ENCODE measurements at places on chromosomes 3 and 15.

DNA sequence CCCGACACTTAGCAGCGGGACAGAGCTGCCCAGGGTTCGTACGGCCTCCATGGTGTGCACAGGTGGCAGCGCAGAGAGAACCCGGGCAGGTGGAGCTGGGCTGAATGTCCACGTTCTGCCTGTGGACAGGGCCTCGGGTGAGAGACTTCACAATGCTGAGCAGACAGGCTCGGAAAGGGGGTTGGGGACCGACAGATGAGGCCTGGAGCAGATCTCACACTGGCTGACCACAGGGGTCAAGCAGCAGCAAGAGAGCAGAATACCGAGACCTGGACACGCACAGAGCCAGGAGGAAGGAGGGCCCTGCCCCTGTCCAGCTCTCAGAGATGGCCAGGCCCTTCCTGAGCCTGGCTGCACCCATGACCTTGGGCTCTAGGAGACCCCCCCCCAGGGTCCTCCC, 83.0 kb downstream of the VGLL4 start:
- DNase-seq, result no peak

GRCh38 chr3:66322436-66322835, 101.6 kb downstream of the SLC25A26 start:
- no peak for DNase-seq

DNA sequence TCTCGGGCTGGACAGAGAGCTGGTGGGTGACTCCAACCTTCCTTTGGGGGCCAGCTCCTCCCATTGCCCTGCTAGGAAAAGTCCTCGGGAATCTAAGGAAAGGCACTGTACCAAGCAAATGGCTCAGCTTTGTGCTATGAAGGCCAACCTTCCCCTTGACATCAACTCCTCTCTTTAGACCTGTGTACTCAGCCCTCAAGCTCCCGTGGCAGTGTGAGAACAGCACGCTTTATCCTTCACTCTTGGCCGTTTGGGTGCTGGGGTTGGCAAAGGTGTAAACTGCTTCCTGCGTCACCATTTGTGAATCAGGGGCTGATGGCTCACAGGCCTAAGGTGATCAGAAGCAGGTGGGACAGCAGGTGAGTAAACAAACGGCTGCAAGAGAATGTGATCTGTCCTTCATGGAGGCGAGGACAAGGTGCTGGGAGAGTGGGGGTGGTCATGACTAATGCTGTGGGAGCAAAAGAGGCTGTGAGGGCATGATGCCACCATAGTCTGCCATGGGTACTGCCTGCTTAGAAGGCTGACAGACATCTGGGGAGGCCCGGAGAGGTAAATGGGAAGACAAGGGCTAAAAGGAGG, 165.2 kb upstream of the TPM1 start:
- no peak for DNase-seq

GRCh38 chr3:15973940-15974339, 176.2 kb upstream of the ANKRD28 start:
- no peak for DNase-seq

DNA sequence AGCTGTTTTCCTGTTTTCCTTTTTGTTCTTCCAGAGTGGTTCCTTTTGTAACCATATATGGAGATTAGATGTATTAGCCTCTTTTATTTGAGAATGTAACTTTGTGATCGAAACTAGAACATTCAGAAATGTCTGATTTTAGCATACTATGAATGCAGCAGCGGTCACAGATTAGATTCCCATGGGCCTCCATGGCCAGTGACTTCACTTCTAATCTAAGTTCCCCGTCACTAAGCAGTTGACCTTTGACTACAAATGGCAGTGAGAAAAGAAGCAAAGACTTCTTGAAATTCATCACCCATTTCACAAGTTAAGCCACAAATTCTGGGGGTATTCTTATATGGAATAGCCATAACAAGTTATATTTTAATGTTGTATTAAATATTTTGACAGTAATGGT, 114.6 kb upstream of the FLNB start:
- no peak for DNase-seq

- no peak for DNase-seq
These were observed 163.4 kb downstream of the PTPRG start for GRCh38 chr3:61724801-61725200.

DNA sequence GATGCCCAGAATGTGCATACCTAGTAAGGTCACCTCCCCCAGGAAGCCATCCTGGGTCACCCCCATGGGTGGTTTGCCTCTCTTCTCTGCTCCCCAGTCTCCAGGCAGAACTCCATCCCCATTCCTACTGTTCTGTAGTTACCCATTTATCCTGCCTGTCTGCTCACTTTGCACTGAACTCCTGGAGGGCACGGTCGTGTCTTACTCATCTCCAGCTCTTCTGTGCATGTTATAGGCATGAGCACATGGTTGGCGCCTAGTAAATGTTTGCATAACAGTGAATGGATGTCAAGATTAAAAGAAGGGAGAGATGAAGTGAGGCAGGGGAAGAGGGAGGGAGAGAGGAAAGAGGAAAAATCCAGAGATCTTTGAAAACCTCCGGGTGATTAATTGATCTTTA, 208.4 kb upstream of the TRIM42 start:
- DNase-seq, result no peak

GRCh38 chr15:65389226-65389625, 11.4 kb upstream of the IGDCC3 start:
- no peak for DNase-seq

DNA sequence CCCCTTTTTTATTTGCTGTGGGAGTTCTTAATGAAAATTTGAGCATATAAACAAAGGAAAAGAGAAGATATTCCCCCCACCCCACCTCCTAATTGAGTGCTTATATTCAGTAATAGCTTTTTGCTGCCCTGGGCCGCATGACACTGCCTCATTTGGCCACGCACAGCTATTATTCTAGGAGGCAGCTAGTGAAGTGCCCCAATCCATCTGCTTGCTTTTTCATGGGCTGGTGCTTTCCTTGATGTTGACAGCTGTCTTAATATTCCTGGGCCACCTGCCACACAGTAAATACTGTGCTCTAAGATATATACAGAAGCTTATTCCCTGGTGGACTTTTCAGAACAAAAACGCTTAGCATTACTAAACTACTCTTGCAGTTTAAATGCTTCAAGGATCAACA, 3.8 kb upstream of the CRYBG3 start:
- peak; percentile 81 for DNase-seq

DNA sequence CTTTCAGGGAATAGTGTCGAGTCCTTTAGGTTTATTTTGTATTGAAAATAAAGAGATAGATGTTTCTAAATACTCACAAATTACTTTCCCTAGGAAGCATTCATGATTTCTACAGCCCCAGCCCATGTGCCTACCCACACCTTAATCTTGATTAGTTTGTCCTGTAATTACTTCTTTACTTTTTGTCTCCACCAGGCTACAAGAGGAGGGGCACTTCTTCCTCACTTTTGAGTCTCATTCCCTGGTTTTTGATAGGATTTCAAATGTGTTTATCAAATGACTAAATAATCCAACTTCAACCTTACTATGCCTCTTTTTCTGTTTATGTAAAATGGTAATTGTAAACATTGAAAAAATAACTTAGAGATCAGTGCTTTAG, 1.8 kb downstream of the PXK start:
- DNase-seq, result no peak

GRCh38 chr15:72154316-72154715, 36.1 kb downstream of the SENP8 start:
- no peak for DNase-seq

DNA sequence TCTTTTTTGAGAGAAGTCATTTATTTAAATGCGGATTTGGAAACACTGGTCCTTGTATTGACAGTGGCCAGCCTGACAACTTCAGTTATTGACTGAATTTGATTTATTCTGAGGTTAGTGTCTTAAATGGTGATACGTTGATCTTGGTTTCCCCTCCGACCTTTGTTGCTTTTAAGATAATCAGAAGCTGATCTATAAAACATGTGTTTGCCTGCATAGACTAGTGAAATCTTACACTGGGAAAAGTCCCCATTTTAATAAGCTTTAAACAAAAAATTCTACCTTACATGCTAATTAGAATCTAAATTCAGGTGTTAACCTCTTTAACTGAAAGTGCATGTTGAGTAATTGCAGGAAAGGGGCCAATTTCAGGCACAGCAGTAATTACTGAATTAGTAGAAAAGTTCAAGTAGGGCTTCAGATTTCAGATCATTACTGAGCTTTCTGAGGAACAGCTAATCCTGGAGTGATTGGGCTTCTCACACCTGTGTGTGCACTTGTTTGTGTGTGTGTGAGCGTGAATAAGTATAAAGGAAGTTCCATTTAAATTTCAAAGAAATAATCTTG, 221.4 kb downstream of the SOX2 start:
- DNase-seq, result no peak

DNA sequence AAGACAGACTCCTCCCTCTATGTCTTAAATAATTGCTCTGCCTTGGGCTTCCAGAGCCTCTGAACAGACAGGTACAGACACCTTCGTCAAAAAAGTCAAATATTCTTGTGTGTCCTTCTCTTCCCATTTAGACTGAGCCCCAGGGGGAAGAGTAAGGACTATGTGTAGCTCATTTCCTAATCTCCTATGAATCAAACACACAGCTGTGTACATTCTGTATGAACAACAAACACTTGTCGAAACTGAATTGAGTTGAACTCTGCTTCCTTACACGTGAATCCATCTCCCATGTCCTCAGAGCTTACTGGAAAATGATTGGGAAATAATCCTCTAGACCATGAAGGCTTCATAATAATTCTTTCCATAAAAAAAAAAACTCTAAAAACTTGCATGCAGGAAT, 80.8 kb downstream of the MOBP start:
- no peak for DNase-seq

DNA sequence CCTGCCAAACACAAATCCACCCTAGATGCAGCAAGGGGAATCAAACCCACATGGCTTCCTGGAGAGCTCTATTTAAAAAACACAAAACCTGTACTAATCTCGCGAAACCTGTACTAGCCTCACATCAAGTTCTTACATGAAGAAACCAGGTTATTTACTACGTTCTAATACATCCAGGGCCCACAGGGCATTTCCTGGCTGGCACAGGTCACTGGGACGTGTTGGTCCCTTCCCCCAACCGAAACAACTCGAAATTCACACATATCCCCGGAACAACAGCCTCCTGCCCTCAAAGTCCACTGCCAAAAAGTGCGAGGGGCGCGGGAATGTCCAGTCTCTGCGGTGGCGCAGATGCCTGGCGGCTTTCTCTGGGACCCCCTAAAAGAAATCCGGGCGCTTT, 955 bp downstream of the CDCP1 start:
- no peak for DNase-seq

GRCh38 chr3:59286791-59287531, 237.1 kb upstream of the CFAP20DC start:
- no peak for DNase-seq

GRCh38 chr3:55893045-55893664, 406.0 kb upstream of the WNT5A start:
- no peak for DNase-seq

DNA sequence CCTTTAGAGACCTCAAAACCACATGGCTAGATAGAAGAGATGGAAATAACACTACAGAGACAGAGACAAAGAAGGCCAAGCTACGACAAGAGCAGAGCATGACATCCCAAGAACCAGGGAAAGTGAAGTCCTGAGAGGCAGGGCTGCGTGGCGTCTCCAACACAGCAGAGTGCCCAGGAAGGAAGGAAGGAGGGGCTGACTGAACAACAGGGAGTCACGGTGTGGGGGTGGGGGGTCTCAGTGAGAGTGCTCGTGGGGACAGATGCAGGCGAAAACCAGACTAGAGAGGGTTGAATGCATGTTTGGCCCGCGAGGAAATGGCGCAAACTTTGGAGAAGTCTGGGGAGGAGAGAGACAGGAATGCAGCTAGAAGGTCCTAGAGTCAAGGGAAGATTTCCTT, 44.0 kb downstream of the ADAMTS17 start:
- no peak for DNase-seq

- no peak for DNase-seq
These were observed 188.8 kb upstream of the ARL6 start for GRCh38 chr3:97575742-97576141.

GRCh38 chr15:62612771-62613170, 429.8 kb upstream of the TPM1 start:
- no peak for DNase-seq

- no peak for DNase-seq
These were observed 271.0 kb downstream of the GABRG3 start for GRCh38 chr15:27241943-27242342.

DNA sequence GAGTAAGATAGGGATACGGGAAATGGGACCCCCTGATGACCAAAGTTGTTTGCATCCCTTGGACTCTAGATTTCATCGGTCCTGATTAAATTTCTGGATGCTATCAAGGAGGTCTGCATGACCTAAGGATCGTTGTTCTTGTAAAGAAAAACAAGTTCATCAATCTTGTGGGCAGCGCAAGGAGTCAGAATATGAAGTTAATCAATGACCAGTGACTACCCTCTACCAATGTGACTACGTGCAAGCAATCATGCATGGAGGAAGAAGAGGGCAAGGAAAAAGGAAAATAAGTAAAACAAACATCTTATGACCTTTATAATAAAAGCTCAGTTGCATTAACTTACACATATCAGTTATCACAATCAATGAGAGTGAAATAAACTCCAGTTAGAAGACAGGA, 139.7 kb downstream of the RTP4 start:
- no peak for DNase-seq

- DNase-seq, result no peak
These were observed 3.0 kb downstream of the ISLR start for GRCh38 chr15:74176262-74177214.

- DNase-seq, result no peak
These were observed 106.5 kb upstream of the SATB1 start for GRCh38 chr3:18531662-18532061.

Measured in NCI-H446 (cell line).